Fibroblast of upper back skin (primary cell): ENCODE measurements at places on chromosomes 6 and 20.
A peak's percentile ranks its signal among the peaks of the same experiment; 100 is the strongest.

- peak; percentile 6 for DNase-seq
These were observed 167.4 kb downstream of the EYA4 start for GRCh38 chr6:133408543-133408942.

DNA sequence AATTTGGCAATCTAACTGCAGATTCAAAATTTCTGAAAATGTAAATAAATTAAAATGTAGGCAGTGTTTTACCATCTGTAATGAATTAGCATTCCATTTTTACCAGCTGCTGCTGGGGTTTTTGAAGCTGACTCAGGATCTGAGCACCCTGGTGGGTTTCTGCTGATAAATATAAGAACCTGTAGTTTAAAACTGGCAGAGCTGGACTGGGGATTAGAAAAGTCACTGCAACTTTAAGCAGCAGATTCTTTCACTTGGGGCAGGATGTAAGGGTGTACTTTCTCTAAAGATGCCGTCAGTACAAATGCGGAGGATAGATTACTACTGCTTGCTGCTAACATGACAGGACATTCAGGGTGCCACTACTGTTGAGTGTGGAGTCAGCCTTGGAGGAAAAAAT, 341.8 kb downstream of the CDKAL1 start:
- peak; percentile 91 for DNase-seq

DNA sequence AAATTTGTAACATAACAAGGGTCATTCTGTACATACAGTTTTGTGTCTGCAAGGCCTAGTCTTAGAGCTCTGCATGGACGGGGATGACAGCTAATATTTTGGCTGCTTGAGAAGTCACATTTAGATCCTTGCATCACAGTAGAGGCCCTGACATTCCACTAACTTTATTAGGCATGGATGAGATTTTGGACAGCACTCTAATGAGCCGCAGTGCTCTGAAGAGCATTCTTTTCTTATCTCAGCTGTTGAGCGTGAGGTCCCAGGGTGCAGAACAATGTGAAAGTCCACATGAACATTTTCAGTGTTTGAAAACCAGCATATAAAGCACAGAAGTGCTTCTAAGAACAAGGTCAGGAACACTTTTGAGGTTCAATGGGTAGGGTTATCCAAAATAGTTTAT, 58.9 kb downstream of the IPCEF1 start:
- no peak for DNase-seq

- DNase-seq: no peak
These were observed 28.6 kb downstream of the GNAS-AS1 start for GRCh38 chr20:58822149-58822548.

- DNase-seq: peak; percentile 43
These were observed 81.2 kb downstream of the EZR start for GRCh38 chr6:158737710-158738615.

GRCh38 chr6:87351583-87351982, 7.0 kb downstream of the C6orf163 start:
- DNase-seq: no peak

GRCh38 chr6:63023726-63024125, 187.5 kb upstream of the FKBP1C start:
- no peak for DNase-seq

DNA sequence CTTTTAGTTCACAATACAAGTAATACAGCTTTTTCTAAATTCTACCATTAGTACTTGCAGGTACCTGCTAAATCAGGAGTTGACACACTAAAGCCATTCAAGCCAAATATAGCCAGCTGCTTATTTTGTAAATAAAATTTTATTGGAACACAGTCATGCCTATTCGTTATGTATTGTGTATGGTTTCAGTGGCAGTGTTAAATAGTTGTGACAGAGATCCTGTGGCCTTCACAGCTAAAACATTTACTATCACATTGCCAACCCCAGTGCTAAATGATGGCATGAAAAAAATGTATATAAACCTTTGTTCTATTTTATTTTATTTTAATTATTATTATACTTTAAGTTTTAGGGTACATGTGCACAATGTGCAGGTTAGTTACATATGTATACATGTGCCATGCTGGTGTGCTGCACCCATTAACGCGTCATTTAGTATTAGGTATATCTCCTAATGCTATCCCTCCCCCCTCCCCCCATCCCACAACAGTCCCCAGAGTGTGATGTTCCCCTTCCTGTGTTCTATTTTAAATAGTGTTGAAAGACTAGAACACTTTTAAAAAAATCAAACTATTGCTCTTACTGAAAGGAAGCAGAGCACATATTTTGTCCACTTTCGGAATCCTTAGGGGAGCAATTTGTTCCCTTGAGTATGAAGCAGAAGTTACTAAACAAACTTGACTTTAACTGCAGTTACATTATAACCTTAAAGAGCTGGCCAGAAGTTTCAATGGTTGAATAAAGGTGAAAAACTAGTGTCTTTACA, 115.7 kb downstream of the PRIM2 start:
- peak; percentile 31 for DNase-seq

DNA sequence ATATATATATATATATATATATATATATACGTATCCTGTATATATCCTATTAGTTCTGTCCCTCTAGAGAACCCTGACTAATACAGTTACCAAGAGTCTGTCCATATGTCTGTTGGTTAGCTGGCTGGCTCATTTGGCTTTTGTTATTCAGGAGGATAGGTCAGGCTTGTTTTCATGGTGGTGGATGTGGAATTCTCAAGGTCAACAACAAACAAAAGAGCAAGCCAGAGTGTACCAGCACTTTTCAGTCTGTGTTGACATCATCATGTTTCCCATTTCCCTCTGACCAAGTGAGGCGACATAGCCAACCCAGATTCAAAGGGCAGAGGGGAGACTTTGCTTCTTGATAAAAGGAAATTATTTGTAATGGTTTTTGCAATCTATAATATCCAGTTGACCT, 88.5 kb upstream of the PTCHD4 start:
- no peak for DNase-seq

GRCh38 chr6:150732765-150733539, 132.6 kb upstream of the MTHFD1L start:
- no peak for DNase-seq

DNA sequence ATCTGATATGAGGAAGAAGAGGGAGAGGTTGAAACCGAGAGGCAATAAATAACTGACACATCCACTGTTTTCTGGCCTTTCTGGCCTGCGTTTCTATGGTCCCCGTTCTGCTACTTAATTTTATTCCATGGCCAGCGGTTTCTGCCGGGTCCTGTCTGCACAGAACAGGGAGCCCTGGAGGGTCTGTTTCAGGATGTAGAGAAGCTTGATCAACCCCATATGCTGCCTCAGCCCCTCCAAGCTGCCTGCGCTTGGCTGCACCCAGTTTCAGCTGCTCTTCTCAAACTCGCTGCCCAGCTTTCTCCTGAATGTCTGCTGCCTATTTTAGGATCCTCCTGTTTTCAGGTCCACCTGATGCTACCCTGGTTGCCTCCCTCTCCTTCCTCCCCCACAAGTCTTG, 18.5 kb upstream of the PACSIN1 start:
- no peak for DNase-seq

DNA sequence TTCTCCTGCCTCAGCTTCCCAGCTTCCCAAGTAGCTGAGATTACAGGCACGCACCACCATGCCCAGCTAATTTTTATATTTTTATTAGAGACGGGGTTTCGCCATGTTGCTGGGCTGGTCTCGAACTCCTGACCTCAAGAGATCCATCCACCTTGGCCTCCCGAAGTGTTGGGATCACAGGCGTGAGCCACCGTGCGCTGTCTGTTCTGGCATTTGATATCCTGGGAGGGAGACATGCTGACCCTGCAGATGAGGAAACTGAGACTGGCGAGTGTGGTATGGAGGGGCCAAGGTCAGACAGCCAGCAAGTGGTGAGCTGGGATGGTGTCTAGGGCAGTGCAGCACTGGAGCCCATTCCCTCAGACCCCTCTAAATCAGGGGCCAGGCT, 44.6 kb downstream of the SRC start:
- no peak for DNase-seq

DNA sequence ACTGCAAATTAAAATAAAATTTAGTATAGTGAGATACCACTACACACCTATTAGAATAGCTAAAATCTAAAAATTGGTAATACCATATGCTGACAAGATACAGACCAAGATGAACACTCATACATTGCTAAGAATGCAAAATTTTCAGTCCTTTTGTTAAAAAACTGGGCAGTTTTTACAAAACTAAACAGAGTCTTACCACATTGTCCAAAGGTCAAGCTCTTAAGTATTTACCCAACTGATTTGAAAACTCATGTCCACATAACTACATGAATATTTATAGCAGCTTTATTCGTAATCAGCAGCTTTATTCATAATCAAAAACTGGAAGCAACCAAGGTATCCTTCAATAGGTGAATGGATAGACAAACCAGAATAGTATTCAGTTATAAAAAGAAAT, 10.0 kb downstream of the POLR3F start:
- DNase-seq: no peak

DNA sequence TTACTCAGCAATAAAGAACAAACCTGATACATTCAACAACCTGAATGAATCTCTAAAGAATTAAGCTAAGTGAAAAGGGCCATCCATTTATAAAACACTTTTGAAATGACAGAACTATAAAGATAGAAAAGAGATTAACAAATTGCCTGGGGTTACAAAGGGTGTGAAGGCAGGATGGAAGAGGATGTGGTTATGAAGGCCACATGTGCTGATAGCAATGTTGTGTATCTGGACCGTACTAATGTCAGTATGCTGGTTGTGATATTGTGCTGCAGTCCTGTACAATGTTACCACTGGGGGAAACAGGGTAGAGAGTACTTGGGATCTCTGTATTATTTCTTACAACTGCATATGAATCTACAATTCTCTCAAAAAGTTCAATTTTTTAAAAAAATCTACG, 36.4 kb downstream of the ELOVL5 start:
- DNase-seq: no peak

DNA sequence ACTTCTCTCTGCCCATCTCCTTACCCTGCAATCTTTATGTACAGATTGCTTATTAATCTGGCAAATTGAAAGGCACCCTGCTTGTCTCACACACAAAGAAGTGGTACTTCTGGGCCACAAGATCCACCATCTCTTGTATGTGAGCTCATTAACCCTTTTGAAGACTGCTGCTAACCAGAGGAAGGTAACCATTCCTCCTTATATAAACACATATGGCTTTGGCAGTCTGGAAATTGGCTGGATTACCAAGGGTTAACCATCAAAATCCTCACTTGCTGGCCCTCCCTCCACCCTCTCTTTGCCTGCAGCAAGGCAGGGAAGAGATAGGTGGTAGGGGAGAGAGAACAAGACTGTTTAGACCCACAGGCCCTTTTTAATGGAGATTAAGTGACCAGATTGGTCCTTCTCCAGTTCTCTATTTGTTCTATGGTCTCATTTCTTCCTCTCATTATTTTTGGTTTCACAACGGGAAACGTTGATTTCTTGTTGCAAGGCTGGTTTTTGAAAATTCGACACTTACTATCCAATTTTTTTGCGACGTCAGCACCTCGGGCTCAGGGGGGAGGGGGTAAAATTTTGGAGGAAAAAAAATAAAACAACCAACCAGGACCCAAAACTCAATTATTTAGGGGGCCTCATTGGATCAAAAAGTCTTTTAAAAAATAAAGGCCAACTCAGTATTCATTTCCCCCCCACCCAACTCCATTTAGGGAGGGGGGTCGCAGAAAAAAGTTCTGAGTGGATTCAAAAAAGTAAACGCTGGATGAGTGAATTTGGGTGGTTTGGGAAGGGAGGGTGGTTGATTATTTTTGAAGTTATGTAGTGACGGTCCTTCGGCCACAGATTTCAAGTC, 859 bp downstream of the PPP1R10 start:
- DNase-seq: peak; percentile 37

DNA sequence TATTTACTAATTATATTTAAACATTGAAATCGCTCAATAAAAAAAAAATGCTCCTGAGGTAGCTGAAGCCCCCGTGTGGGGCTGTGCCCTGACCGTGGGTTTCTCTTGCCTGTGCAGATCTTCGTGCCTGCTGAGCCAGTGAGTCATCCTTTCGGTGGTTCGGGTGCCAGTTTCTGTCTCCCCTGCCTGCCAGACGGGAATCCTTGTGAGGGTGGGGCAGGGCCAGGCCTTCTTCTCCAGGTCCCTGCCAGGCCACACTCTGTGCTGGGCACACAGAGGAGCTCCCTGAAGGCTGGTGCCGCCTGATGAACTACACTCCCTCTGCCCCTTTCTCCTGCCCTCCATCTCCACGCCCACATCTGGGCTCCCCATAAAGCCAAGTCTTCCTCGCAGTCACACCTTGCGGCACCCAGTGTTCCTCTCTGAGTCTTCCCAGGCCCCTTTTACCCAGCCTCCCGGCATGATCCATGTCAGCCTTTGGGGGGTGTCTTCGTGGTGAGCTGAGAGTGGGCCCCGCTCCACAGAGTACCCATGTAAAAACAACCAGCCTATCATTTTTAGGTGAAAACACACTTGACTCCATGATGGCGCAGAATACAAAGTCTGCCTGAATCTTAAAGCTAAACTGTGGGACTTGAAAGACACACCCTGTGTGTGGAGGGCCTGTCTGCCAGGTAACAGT, 19.3 kb downstream of the FGD2 start:
- DNase-seq: no peak

DNA sequence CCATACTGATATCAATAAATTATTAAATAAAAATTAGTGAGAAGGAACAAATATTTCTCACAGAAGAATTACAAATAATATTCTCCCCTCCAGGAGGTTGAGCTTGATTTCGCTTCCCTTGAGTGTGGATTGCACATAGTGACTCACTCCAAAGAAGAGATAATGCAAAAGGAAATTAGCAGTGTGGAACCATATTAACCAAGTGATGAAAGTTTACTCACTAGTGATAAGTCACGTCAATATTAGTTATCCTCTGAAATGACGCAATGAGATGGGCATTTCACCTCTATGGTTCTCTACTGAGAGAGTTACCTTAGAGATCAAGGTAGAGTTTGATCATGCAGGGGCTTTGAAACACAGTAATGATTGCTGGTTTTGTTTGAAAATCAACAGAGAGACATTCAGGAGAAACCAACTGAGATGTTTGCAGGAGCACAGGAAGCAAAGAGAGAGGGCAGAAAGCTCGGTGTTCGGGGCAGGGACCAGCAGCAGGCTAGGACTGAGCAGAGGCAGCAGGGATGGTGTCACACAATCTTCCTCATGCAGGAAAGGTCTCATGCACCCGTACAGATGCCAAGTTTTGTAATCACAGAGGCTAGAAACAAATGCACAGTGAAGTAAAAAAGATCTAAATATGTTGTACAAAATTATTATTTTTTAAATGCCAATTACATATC, 634.5 kb downstream of the QKI start:
- no peak for DNase-seq

- DNase-seq: no peak
These were observed 2.4 kb downstream of the HEBP2 start for GRCh38 chr6:138406443-138406842.

- peak; percentile 26 for DNase-seq
These were observed 499.8 kb upstream of the PTCHD4 start for GRCh38 chr6:48610846-48611245.

GRCh38 chr6:44456070-44456965, 68.8 kb downstream of the CDC5L start:
- peak; percentile 62 for DNase-seq

- DNase-seq: no peak
These were observed 55.0 kb downstream of the SOX4 start for GRCh38 chr6:21648475-21649050.

DNA sequence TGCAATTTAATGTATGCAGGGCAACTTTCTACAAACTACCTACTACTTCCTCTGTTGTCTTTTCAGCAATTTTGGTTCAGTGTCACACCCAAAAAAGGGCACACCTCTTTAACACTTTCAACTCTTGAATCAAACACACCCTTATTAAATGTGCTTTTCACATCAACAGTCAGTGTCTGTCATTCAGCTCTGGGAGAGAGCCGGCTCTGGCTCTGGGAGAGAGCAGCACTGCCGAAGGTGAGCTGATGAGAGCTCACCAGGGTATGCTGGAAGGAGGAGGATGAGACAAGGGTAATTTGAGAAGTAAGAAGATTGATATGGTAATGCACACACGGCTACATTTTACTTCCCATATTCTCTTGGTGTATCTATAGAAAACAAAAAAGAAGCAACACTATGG, 134.3 kb downstream of the RTN4IP1 start:
- DNase-seq: no peak
